ENCODE measurements at places on chromosomes 1 and 21.

GRCh38 chr1:112296908-112297307, 99.1 kb upstream of the CTTNBP2NL start:
- no peak for DNase-seq

DNA sequence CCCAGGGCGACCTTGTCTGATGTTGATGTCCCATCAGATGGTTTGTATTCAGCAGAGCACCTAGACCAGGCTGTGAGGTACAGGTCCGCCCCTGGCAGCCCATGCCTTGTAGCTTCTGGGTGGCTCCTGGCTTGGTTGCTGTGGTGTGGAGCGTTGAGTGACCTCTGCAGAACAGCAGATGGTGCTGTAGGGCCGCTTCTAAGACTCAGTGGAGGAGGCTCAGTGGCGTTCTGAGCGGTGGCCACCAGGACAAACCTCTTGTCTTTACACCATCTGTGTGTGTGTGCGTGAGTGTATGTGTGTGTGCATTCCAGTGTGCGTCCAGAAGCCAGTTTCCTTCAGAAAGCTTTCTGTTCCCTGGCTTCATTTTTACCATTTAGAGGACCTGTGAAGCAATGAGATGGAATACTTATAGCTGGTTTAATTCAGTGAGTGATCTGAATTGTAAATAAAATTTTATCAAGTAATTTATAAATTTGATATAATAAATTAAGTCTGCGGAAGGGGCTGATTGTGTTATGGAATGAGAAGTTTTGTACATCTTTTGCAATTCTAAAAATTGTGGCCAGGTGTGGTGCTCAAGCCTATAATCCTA, 66.1 kb downstream of the ADARB1 start:
- DNase-seq, result peak; percentile 75

GRCh38 chr1:202713110-202713509, 2.9 kb upstream of the SYT2 start:
- no peak for DNase-seq

- DNase-seq, result peak; percentile 60
Measured at GRCh38 chr1:87044840-87045239, 130.4 kb downstream of the HS2ST1 start.

- no peak for DNase-seq
Measured at GRCh38 chr1:156248323-156248683, 447 bp upstream of the PAQR6 start.

- DNase-seq, result no peak
Measured at GRCh38 chr21:35489389-35489980, 440.4 kb upstream of the RUNX1 start.

DNA sequence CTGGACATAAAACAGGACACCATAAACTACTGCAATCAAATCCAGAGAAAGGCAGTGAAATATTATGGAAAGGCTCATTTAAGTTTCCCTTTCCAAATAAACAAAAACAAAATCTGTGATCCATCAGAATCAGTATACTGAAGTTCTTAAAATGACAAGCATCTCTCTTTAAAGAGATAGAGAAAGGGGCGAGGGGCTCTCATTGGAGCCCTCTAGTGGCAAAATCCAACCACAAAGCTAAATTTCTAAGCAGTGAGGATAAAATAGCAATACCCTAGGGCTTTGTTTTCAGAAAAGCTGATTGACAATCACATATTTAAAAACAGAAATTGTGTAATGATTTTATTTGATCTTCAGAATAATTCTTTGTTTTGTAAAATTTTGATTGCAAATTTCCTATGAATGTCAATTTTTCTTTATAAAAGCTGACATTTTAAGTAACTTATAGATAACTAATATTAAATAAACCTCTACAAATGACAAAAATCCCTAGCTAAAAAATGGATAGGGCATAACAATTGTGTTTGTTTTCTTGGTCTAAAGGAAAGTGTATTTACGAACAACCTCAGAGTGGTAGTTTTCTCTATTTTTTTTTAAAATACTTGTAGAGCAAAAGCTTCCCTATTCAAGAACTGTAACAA, 138.2 kb downstream of the COL24A1 start:
- peak; percentile 7 for DNase-seq

DNA sequence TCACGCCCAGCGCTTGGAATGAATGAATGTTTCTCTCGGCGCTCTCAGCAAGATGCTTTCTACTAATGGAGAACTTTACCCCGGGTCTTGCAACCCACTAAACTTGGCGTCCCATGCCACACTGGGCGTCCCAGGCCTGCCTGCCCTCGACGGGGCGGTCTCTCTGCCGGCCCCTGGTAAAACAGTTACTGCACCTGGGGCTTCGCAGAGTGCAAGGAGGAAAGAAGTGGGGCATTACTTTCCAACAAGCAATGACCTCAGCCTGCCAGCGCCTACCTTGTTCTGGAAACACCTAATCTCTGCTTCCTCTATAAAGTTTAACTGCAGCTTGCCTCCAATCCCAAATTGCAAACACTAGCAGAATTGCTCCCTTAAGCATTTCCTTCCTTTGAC, 27.8 kb upstream of the NFIA start:
- no peak for DNase-seq

DNA sequence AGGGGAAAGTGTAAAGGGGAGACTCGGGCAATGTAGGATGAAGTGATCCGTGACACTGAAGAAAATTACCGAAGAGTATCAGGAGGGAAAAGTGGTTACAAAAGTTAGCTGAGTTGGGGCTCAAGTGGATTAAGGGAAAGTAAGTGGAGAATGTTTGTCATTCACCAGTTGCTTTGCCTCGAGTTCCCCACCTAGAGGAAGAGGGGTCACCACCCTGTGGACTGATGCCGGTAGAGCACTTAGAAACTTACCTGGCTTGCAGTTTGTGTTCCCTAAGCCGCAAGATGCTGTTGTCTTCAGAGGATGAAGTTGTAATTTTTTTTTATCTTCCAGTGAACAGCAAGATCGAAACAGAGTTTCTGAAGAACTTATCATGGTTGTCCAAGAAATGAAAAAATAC, 1.0 kb downstream of the PER3 start:
- DNase-seq, result no peak

DNA sequence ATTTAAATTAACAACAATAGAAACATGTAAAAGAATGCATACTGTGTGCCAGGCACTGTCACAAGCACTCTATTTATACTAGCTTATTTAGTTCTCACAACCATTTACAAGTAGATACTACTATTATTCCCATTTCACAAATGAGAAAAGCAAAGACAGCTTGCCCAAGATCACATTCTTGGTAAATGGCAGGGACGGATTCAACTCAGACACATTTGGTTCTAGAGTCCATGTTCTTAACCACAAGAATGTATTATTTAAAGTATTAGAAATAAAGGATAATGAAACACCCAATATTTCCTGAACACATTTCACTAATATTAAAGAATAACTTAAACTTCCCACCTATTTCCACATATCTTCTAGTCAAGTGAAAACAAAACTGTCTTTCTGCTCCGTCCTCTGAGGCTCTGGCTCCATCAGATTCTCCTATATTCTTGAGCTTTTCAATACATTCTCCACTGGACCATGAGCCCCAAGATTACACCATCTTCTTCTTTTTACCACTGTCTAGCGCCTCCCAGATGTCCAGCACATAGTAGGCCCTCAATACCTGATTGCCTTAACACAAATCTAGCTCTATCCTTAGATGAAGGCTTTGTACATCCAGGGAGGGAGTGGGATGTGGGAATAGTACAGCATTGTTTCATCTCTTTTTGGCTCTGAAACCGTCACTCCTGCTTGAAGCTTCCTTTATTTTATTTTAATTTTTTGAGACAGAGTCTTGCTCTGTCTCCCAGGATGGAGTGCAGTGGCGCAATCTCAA, 29.3 kb downstream of the SOD1 start:
- no peak for DNase-seq

- DNase-seq, result no peak
Measured at GRCh38 chr1:176517484-176517883, 54.5 kb downstream of the PAPPA2 start.

Measured in CD4-positive, alpha-beta T cell treated with Interleukin-1 beta for 1 hour (primary cell).